Activated naive CD4-positive, alpha-beta T cell treated with anti-CD3 and anti-CD28 coated beads, Interleukin-2, amount 10 ng/mL, durations not matched to agents 7 days and 5 days (primary cell): ENCODE measurements at places on chromosomes 5 and 9.

DNA sequence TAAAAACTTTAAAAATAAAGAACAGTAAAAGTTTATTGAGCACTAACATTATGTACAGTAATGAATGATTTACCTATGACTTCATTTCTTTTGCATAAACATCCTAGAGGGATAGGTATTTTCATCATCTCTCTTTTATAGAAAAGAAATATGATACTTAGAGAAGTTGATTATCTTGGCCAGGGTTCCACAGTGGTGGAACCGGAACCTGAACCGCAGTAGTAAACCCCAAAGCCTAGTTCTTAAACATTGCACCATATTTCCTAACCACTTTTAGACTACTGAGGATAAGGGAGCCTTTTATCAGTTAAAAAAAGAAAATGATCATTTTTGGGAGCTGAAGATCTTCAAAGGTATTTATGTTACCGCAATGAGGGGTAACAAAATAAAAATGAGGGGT, 205.7 kb upstream of the SGCD start:
- H3K27me3 ChIP-seq = no peaks in the 10 kb centered on the region
- no peaks in the 10 kb centered on the region for H3K36me3 ChIP-seq
- no peak overlapping the region for H3K27ac ChIP-seq
- no peak for DNase-seq

GRCh38 chr5:2704806-2705645, 46.5 kb downstream of the IRX2 start:
- H3K27ac ChIP-seq = no peak overlapping the region
- H3K27me3 ChIP-seq = no peaks in the 10 kb centered on the region
- no peaks in the 10 kb centered on the region for H3K4me1 ChIP-seq
- no peak overlapping the region for H3K4me3 ChIP-seq

- H3K36me3 ChIP-seq = no peaks in the 10 kb centered on the region
- peaks cover 18% of the 10 kb centered on the region for H3K27me3 ChIP-seq
- no peak overlapping the region for H3K4me3 ChIP-seq
Measured at GRCh38 chr5:36277521-36278176, 24.1 kb downstream of the RANBP3L start.

DNA sequence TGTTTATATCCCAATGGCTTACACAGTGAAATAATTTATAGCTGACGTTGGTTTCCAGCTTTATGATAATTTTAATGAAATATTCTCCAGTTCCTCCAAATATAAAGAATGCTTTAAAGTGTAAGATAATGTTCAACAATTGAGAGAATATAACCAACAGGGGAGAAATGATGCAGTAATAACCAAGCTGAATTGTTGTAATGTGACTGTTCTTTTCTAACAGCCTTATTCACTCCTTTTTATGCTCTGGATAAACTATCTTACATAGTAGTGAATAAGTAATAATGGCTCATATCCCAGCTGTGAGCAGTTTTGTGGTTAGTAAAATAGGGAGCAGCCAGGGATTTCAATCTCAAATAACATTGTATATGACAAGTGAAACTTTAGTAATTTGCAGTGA, 2348.7 kb upstream of the ACO1 start:
- DNase-seq = no peak
- H3K36me3 ChIP-seq = no peaks in the 10 kb centered on the region
- no peak overlapping the region for H3K4me3 ChIP-seq
- H3K27me3 ChIP-seq = no peaks in the 10 kb centered on the region
- H3K4me1 ChIP-seq = no peaks in the 10 kb centered on the region

DNA sequence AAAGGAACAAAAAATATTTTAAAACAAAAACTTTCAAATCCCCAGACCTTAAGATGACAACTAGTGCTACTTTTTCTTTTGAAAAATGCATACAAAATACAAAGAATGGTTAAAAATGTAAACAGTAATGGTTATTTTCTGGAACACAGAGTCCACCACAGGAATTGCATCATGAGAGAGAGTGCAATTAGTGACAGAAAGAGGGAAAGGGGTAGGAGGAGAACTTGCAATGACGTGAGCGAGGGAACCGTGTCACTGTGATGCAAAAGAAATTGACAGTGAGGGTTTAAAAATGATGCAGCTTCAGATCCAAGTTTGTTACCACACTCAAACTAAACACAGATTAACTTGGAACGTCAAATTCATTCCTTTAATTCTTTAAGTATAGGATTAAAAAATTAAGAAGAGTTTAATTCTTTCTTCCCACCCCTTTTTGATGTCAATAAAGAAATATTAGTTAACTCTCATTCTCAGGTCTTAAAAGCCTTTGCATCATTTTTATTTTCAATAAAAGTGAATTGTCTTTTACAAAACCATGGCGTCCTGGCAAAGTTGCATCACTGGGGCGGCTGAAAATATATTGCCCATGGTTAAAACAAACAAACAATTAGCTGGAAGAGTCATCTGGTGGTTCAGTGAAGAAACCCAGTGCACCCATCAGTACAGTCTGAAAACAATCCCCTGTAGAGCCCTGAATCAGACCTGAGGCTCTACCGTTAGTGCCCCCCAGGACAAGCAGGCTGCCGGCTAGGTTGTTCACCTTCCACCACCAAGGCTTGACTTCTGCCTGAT, 39.5 kb downstream of the MACROH2A1 start:
- DNase-seq = no peak
- no peaks in the 10 kb centered on the region for H3K27me3 ChIP-seq
- peaks cover 29% of the 10 kb centered on the region for H3K4me1 ChIP-seq
- peak overlapping the region; percentile 55 for H3K27ac ChIP-seq
- H3K4me3 ChIP-seq = no peak overlapping the region
- peaks cover 75% of the 10 kb centered on the region for H3K36me3 ChIP-seq

- no peak overlapping the region for H3K27ac ChIP-seq
- no peaks in the 10 kb centered on the region for H3K27me3 ChIP-seq
- no peak overlapping the region for H3K4me3 ChIP-seq
- no peak for DNase-seq
Measured at GRCh38 chr9:132295181-132295580, 59.6 kb downstream of the SETX start.

GRCh38 chr5:143390941-143391340, 12.5 kb downstream of the NR3C1 start:
- H3K36me3 ChIP-seq = peaks cover 28% of the 10 kb centered on the region
- H3K4me1 ChIP-seq = peaks cover 35% of the 10 kb centered on the region
- no peak overlapping the region for H3K27ac ChIP-seq
- no peaks in the 10 kb centered on the region for H3K27me3 ChIP-seq
- no peak for DNase-seq
- no peak overlapping the region for H3K4me3 ChIP-seq

- no peaks in the 10 kb centered on the region for H3K27me3 ChIP-seq
- H3K4me1 ChIP-seq = no peaks in the 10 kb centered on the region
- no peak for DNase-seq
- H3K36me3 ChIP-seq = no peaks in the 10 kb centered on the region
- no peak overlapping the region for H3K27ac ChIP-seq
Measured at GRCh38 chr9:75692309-75692708, 198.2 kb upstream of the PCSK5 start.
